ENCODE measurements at places on chromosomes 2 and 18.

GRCh38 chr2:241586564-241587264 is 28.2 kb downstream of the BOK start:
- no peak for DNase-seq

GRCh38 chr2:170928036-170928823 is 823 bp upstream of the GORASP2 start:
- no peak for DNase-seq

DNA sequence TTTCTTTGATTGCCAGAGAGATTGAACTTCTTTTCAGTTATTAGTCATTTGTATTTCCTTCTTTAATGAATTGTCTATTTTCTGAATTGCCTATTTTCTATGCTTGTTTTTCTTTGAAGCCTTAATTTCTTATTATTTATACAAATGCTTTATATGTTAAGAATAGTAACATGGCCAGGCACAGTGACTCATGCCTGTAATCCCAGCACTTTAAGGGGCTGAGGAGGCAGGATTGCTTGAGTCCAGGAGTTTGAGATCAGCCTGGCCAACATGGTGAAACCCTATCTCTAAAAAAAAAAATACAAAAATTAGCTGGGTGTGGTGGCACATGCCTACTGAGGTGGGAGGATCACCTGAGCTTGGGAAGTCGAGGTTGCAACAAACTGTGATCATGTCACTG is 4.7 kb upstream of the RAB11FIP5 start:
- DNase-seq = no peak

DNA sequence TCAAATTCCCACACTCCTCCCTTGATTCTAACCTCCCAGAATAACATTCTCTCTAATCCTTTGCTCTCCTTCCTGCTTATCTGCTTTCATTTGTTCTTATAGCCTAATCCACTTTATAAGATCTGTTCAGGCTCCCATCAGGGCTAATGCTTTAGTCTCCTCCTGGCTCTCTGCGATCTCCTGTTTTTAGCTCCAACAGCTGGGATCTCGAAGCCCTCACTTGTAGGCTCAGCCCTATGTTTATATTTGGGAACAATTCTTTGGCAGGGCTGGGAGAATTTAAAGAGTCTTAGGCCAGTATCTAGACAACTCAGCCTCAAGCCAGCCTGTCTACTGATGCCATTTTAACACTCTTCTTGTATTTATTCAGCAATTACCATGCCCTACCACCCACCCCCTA is 27.2 kb upstream of the RAPH1 start:
- no peak for DNase-seq

DNA sequence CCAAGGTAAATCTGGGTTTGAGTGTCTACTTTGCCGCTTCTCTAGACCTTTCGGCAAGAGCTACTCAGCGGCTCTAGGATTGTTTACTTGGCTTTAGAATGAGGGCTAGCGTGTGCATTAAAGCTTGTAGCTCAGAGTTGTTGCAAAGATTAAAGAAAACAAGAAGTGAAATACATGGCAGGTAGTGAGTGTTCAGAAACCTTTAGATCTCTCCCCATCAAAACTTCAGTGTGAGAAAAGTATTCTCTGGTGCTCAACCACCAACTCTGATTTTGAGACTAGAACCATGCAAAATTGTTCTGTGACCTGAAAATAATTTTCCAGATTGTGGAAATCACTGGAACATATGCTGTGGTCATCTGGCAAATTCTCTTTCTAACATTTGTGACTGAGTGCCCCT is 512.0 kb downstream of the CMPK2 start:
- DNase-seq = no peak

GRCh38 chr2:48414640-48414979 is 115.3 kb upstream of the STON1 start:
- DNase-seq = no peak

- DNase-seq = no peak
Measured at GRCh38 chr2:127085317-127085681, 21.7 kb downstream of the BIN1 start.

DNA sequence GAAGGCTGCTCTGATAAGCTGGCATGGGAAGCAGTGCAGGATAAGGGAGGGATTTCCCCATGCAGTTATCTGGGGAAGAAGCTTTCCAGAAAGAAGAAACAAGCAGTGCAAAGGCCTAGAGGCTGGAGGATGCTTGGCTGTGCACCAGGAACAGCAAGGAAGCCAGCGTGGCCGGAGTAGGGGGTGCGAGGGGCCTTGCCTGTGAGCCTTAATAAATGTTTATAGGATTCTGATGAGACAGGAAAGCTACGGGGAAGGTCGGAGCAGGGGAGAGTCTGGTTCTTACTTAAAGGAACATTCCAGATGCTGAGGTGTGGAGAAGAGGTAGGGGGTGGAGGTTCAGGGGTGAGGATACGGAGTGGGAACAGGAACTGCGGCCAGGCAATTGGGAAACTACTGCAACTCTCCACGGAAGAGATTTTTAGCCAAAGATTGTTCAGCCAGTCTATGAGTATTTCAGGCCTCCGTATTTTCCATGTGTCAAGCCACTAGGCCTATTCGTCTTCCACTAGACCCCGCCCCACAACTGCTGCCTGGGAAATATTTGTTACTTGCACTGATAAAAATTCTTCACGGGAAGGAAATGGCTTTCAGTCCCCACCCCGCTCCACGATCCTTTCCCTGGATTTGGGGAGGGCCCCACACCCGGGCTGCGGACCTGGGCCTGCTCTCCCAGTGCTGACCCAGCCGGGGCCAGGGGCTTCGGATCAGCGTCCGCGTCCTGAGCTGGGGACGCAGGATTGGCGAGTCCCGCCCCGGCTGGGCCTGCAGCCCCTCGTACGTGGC is 516 bp downstream of the EIF2AK2 start:
- DNase-seq = no peak

- DNase-seq = no peak
Measured at GRCh38 chr18:32922951-32923430, 150.2 kb upstream of the KLHL14 start.

- no peak for DNase-seq
Measured at GRCh38 chr18:45856531-45856930, 31.1 kb downstream of the SIGLEC15 start.

DNA sequence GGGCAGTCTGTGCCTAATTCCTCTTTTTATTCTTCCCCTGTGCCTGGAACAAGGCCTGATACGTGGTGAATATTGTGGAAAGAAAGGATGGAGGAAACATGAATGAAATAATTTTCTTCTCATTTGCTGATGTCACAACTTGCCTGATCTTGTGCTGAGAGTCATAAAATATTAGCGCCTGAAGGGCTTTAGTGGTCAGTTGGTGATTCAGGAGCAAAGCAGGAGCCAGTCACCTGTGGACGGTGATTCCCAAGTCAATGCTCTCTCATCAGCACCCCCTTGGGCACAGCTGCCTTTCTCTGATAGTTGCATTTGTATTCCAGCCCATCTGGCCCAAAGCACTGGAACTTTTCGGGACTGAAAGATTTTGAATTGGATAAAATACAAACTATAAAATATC is 502.6 kb upstream of the RAB12 start:
- no peak for DNase-seq

- no peak for DNase-seq
Measured at GRCh38 chr2:136239079-136239685, 121.2 kb upstream of the CXCR4 start.

GRCh38 chr2:217951521-217952247 is 51.1 kb downstream of the TNS1 start:
- no peak for DNase-seq

DNA sequence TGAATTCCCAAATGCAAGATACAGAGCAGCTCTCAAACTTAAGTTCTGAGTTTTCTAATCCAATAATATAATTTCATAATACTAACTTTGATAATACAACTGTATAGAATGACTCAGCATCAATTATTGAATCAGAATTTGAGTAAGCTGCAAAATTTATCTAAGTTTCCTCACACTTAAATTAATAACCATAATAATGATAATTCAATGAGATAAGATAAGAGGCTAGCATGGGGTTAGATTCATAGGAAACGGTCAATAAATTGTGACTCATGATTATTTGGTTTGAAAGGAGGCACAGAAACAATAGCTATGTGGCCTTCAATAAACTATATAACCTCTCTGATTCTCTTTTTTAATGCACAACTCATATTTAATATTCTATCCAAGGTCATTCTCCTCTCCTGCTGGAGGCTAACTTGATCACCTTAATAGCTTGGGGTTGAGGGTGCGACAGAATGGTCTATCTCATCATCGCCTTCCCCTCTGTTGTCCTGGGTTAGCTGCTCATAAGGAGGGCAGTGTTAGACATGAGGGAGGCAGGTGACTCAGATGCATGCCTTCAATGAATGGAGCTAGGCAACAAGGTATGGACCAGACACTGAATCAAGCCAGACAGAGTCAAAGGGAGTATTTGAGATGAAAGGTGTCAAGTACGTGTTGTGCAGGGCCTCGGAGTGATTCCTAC is 36.2 kb upstream of the BMP10 start:
- DNase-seq = no peak

- no peak for DNase-seq
Measured at GRCh38 chr18:35938562-35938961, 33.9 kb upstream of the RMP24 start.

DNA sequence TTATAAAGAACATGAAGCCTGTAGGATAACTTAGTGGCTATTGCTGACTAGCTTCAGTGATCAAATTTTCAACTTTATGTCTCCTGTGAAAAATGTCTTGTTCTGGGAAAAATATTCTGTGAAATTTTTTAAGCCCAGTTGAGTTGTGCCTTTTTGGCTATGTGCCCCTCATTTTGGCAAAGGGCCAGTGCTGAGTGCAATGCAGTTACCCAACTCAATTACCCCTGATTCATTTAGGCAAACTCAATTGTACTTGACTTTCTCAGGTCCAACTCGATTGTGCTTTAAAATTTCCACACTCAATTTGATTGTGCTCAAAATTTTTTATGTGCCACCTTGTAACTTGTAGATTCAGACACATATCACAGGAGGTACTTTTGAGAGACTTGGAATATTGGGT is 548.8 kb upstream of the NRP2 start:
- DNase-seq = no peak

GRCh38 chr18:12686100-12686499 is 16.4 kb downstream of the CEP76 start:
- DNase-seq = no peak
